Mesendoderm (in vitro differentiated cells): ENCODE measurements at places on chromosomes 2 and 18.

- peak; percentile 82 for DNase-seq
These were observed 5.8 kb upstream of the MEIS1 start for GRCh38 chr2:66428986-66429612.

GRCh38 chr18:12838178-12838634 lies 45.8 kb downstream of the PTPN2 start:
- DNase-seq, result peak; percentile 57

- DNase-seq, result no peak
These were observed 49.1 kb downstream of the TRAPPC12 start for GRCh38 chr2:3428577-3428976.

GRCh38 chr2:26668856-26669750 lies 23.4 kb upstream of the KCNK3 start:
- no peak for DNase-seq

GRCh38 chr2:28165087-28165635 lies 227.5 kb upstream of the FOSL2 start:
- no peak for DNase-seq

DNA sequence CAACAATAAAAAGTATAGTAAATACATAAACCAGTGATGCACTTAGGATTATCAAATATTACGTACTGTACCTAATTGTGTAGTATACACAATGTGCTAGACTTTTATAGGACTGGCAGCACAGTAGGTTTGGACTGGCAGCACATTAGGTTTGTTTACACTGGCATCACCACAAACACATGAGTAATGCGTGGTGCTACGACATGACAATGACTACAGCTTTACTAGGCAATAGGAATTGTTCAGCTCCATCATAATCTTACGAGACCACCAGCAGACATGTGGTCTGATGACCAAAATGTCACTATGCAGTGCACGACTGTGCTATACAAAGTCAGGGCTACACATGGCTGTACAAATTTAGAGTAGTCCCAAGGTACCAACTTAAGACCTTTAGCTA lies 2.3 kb downstream of the MBOAT2 start:
- no peak for DNase-seq

GRCh38 chr18:30920351-30920750 lies 122.2 kb downstream of the DSC3 start:
- DNase-seq, result no peak

DNA sequence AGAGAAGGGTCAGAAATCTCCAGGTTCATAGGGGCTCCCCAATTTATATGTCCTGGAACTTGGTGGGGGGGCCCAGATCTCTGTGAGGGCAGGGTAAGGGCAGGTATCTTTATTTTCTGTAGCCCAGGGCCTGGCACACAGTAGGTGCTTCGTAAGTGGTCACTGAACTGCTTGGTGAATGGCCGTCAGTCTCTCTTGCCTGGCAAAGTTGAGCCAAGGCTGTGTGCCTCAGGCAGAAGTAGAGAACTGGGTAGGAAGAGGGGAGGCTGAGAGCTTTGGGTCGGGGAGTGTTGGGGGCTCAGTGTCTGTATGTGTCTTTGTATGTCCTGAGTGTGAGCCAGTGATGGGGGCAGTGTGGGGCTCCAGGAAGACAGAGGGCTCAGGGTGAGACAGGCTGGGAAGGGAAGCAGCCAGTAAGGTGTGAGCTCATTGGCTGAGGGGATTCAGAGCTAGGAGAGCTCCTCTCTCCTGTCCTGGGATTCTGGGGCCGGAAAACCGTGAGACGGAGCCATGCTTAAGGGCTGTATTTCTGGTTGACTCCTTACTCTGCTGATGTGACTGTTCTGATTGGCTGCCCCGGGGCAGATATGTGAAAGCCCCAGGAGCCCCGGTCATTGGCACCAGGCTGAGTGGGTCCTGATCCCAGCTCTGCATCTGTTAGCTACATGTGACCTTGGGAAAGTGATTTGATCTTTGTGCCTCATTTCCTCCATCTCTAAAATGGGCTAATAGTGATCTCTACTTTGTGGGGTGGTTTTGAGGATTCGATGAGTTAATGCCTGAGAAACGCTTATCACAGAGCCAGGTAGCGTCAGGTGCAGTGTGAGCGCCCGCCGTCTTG lies 30.3 kb downstream of the STEAP3 start:
- no peak for DNase-seq

GRCh38 chr2:197798187-197798586 lies 6.2 kb upstream of the PLCL1 start:
- DNase-seq, result peak; percentile 28

- no peak for DNase-seq
These were observed 1.9 kb upstream of the FBXO41 start for GRCh38 chr2:73286134-73286655.

DNA sequence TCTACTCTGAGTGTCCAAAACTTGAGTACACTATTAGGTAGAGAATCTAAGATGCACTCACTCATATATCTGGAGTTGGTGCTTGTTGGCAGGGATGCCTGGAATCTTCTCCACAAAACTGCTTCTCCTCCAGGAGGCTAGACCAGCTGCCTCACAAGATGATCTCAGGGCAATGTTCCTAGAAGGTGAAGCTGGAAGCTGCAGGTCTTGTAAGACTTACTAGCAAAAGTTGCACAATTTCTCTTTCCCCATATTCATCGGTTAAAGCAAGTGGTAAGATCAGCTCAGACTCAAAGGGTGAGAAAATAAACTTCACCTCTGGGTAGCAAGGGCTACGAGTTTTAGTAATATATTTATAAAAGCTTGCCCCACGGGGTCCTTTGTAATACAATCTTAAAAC lies 454.4 kb upstream of the ACVR2A start:
- DNase-seq, result no peak

GRCh38 chr2:165698444-165698884 lies 95.6 kb downstream of the GALNT3 start:
- peak; percentile 84 for DNase-seq

- no peak for DNase-seq
These were observed 53.8 kb downstream of the GULP1 start for GRCh38 chr2:188345426-188345825.

GRCh38 chr2:197259470-197259999 lies 51.0 kb downstream of the ANKRD44 start:
- no peak for DNase-seq

DNA sequence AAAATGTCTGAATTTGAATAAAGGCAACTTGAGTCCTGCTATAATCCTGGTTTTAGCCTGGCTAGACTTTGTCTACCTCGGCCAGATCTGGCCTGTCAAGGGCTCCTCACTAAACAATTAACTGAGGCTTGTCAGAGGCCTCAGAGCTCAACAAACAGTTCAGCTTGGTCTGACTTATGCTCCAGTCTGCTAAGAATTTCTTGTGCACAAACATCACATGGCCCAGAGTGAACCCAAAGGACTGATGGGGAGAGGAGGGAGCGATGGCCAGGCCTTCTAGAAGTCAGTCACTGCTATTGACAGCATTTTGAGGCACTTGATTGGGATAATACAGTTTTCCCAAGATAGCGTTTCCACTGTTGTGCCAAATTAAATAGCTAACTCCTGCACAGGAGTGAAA lies 555.1 kb upstream of the ID2 start:
- DNase-seq, result no peak

DNA sequence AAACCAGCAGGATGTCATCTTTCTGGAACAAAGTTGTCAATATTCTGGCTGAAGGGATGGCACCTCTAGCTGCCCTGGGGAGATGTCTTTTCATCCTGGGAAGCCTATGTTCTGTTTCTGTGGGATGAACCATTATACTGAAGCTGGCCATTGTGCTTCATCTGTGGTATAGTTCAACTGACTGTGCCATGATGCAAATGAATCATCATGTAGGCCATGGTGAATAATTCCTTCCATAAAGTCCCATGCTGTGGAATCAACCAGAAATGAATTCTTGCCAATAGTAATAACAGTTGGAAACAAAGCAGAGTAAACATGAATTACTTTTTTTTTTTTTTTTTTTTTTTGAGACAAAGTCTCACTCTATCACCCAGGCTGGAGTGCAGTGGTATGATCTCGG lies 64.1 kb upstream of the CNGA3 start:
- no peak for DNase-seq

GRCh38 chr2:239412905-239413603 lies 12.2 kb upstream of the HDAC4 start:
- no peak for DNase-seq

- no peak for DNase-seq
These were observed 280.8 kb downstream of the CCDC85A start for GRCh38 chr2:56464613-56465012.

DNA sequence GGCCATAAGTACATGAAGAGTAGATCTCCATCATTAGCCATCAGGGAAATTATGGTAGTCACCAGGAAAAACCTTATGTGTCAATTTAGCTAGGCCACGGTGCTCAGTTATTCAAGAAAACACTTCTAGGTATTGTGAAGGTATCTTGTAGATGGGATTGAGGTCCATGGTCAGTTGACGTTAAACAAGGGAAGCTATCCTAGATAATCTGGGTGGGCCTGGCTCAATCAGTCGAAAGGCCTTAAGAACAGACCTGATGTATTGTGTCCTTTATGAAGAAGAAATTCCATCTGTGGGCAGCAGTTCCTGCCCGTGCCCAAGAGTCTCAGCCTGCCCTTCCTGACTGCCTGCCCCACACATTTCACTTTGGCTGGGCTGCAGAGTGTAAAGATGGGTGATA lies 16.7 kb upstream of the CNGA3 start:
- no peak for DNase-seq

GRCh38 chr2:156706576-156706975 lies 270.4 kb downstream of the GPD2 start:
- no peak for DNase-seq
